ENCODE measurements at places on chromosomes 6 and 20.

- DNase-seq, result no peak
These were observed 4.9 kb upstream of the ZFP57 start for GRCh38 chr6:29685718-29686326.

GRCh38 chr20:57164872-57165271 is 101.6 kb downstream of the BMP7 start:
- DNase-seq, result no peak

DNA sequence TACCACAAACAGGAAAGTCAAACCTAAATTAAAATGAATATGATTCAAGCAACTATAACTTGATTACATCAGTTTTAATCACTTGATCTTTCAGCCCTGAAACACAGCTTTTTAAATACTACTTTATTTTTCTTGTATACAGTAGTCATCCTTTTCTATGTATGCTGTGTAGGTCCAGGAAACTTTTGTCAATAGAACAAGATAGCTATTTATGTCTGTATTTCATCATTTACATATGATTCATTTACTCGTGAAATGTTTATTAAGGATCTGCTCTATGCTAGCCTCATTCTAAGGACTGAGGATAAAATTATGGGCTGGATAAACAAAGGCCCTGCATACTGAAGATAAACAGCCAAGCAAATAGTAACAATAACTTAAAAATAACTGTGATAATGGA is 930.2 kb downstream of the TFAP2A start:
- no peak for DNase-seq

DNA sequence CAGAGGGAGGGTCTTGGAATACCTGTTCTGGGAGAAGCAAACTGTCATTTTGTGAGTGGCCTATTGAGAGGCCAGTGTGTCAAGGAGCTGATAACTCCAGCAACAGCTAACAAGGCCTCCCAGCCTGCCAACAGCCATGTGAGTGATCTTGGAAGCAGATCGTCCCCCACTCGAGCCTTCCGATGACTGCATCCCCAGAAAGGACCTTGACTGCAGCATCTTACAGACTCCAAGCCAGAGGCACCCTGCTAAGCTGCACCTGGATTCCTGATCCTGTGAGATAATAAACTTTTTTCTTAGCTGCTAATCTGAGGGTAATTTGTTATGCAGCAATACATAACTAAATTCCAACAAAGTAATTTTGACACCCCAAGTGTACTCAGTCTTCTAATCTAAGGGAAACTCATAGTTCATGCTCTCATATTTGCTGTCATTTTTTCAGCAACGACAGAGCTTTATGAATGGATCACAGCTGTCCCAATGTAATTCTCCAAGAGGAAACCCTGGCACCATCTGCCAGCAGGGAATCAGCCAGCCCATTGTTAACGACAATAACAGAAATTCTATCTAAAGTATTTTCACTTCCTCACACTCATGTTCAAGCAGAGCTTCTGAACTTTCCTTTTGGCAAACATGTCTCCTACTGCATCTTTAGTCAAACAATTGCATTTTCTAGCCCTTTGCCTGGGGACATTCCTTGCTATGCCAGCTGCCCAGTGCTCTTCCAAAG is 470.2 kb upstream of the BTBD3 start:
- DNase-seq, result no peak

- no peak for DNase-seq
These were observed 12.4 kb downstream of the LAMA4 start for GRCh38 chr6:112241820-112242429.

- no peak for DNase-seq
These were observed 109.4 kb upstream of the ARMC2 start for GRCh38 chr6:108738684-108739416.

- DNase-seq, result no peak
These were observed 200.9 kb upstream of the RNF24 start for GRCh38 chr20:4216142-4216735.

- no peak for DNase-seq
These were observed 14.3 kb upstream of the SIRT5 start for GRCh38 chr6:13559968-13560650.

GRCh38 chr6:39495640-39496039 is 173.1 kb upstream of the KCNK16 start:
- DNase-seq, result no peak

- DNase-seq, result no peak
These were observed 17.6 kb downstream of the SIRPD start for GRCh38 chr20:1539816-1540419.

DNA sequence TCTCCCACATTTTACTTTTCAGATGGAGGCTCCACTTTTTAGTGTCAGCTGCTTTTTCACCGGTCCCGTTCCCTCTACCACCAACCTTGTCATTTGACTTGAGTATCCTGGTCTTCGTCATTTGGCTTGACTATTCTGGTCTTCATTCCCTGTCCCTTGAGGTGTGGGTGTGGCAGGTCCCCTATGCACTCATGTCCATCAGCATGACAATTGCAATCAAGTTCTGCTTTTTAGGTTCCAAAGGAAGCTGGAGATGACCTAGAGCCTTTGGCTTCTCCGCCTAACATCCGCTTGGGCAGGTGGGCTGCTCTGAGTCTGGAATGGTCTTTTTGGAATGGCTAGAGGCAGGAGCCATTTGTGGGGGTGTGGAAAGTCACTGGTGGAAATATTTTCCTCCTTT is 99.8 kb upstream of the MLN start:
- no peak for DNase-seq

DNA sequence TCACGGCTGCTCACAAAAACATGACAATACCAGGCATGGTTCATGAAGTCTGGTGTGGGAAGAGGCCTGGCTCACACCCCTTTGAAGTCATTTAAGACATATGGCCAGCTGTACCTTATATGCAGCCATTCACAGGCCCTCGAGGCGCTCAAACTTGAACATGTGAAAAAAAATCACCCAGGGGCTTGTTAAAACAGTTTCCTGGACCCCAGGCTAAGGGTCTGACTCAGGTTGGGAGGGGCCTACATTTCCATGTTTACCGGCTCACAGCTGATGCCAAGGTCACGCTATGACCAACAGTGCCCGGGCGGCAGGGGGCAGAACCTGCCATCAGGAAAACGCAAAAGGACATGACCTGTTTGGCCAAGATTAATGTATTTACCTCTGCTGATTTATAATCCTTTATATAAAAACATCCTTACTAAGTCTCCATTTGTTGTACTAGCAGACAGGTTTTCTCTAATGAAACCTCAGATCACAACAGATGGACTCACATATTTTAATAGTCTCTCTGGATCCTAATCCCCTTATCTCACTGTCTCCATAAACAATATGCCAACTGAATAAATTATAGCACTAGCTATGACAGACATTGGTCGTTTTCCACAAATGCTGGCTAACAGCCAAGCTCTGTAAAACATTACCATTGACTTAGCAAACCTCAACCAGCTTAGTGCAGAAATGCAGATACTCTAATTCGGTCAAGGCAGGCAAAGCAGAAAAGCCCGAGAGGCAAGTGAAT is 19.9 kb downstream of the EZR start:
- no peak for DNase-seq

- DNase-seq, result no peak
These were observed 122.8 kb downstream of the INSM1 start for GRCh38 chr20:20490673-20491072.

- DNase-seq, result no peak
These were observed 81.0 kb downstream of the TMEM170B start for GRCh38 chr6:11618533-11618932.

DNA sequence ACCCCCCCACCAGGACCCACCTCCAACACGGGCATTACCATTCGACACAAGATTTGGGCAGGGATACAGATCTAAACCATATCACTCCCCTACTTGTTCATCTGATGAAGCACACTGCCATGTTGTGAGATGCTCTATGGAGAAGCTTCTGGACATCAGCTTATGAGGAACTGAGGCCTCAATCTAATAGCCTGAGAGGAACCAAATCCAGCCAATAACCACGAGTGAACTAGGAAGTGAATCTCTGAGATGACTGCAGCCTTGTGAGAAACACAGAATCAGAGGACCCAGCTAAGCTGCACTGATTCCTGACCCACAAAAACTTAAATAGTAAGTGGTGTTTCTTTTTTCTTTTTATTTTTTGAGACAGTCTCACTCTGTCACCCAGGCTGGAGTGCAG is 21.6 kb upstream of the ZBTB2 start:
- DNase-seq, result no peak

GRCh38 chr6:3835055-3835731 is 14.0 kb upstream of the FAM50B start:
- no peak for DNase-seq

- DNase-seq, result no peak
These were observed 18.4 kb downstream of the NT5E start for GRCh38 chr6:85468326-85468725.

GRCh38 chr6:137155830-137156229 is 17.6 kb downstream of the IL22RA2 start:
- DNase-seq, result no peak

GRCh38 chr20:47711046-47711752 is 74.1 kb downstream of the SULF2 start:
- no peak for DNase-seq

DNA sequence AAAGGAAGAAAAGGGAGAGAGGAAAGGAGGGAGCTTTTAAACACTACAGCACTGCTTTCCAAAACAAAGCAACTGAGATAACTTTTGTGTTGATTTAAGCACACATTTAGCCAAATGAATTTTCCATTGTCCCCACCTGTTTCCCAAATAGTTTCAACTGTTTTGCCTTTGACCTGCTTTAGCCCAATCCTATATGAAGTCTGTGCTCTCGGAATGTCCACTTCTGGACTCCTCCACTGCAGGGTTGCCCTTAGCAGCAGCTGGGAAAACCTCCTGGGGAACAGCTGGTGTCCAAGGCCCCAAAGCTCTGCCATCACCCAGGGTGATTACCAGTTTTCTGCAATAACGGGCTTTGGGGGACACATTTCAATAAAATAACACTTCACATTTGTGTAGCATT is 44.9 kb upstream of the PKHD1 start:
- no peak for DNase-seq

- DNase-seq, result no peak
These were observed 21.5 kb upstream of the TMEM30A start for GRCh38 chr6:75306064-75306463.

- no peak for DNase-seq
These were observed 148.2 kb upstream of the CITED2 start for GRCh38 chr6:139522511-139523220.

- DNase-seq, result no peak
These were observed 33.1 kb upstream of the SEC63 start for GRCh38 chr6:107991061-107991460.

- no peak for DNase-seq
These were observed 31.9 kb downstream of the ARID1B start for GRCh38 chr6:156809034-156809433.

DNA sequence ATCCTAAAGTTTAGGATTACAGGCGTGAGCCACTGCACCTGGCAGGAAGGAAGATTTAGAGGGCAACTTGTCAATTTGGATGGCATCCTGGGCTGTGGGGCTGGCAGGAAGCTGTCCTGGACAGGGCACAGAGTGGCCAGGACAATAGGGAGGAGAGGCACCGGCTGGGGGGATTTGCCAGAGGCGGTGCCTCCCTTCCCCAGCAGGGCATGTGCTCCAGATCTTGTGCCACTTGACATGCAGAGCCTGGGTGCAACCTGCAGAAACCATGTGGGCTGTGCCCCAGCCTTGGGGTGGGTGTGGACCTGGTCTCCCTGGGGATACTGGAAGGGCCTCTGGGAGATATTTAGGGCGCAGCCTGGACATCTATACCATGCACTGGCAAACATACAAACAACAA is 58.6 kb upstream of the EEF1A1 start:
- DNase-seq, result no peak

GRCh38 chr6:85576476-85576875 is 17.2 kb downstream of the SNX14 start:
- no peak for DNase-seq

DNA sequence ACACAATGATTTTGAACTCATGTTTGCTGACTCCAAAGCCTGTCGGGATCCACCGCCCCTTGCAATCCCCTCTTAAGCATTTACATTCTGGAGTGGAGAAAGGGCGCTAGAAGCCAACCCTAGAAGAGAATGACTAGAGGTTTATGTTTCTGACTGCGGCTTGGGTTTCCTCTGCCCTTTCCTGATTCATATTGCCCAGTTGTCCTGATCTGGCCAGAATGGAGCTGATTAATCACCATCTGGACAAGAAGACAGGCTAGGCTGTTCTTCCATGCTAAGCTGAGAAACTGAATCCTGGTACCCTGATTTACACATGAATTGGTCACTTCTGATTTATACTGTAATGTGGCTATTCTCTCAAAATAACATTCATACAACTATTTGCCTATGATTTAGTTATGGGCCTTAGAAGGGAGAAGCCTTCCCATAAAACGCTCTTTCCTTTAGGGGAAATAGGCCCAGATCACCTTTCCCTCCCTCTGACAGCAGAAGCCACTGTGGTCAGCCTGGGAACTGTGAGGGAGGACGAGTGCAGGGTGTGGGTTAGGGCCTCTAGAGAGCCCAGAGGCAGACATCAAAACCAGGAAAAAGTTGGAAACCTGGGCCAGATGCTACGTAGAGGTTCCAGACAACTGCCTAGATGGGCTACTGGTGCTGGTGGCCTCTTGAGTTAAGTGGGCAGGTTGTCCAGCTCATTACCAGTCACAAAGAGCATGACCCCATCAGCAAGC is 199.2 kb upstream of the PRDM1 start:
- no peak for DNase-seq

GRCh38 chr6:90078513-90079289 is 184.4 kb downstream of the GJA10 start:
- peak; percentile 78 for DNase-seq

DNA sequence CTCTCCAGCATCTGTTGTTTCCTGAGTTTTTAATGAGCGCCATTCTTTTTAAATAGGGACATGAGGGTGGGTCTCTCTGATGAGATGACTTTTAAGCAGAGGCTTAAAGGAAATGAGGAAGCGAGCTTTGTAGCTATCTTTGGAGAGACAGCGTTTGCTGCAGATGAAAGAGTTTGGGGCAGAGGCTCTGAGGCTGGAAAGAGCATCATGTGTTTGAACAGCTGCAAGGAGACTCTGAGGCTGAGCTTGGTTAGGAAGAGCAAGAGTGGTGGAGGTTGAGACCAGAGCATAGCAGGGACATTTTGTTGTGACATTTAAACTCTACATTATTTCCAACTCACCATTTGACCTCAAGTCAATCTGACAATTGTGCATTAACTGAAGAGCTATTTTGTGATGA is 38.3 kb upstream of the TMX4 start:
- no peak for DNase-seq

DNA sequence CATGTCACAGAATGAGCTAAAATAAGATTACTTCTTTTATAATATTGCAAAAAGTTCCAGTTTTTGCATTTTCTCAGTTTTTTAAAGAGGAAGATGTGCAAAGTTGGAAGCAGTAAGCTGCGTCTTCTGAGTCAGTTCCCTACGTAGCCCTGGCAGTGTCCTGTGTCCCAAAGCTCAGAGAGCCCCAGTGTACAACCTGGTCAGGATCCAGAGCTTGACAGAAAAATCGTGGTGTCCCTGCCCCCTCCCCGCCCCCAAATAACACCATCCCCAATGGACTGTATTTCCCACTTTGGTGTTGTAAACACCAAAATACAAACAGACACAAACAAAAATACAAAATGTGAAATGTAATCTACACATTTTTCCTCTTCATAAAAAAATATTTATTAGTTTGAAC is 4.6 kb downstream of the SLC2A4RG start:
- DNase-seq, result no peak

- no peak for DNase-seq
These were observed 1.7 kb upstream of the DLL1 start for GRCh38 chr6:170292407-170293158.
